ENCODE measurements at places on chromosomes 5 and 9. TPM values are rescaled to one million over a fixed set of nuclear protein-coding genes. Genes with fewer than 3 reads are reported as not detected.

GRCh38 chr9:75106857-75107256 lies 18.5 kb downstream of the OSTF1 start:
- no peak for DNase-seq

C5orf52 gene
- not detected for total RNA-seq

- no peak for DNase-seq
Measured at GRCh38 chr5:112087222-112087621, 330.2 kb upstream of the NREP start.

SPATA31D4 gene
- total RNA-seq, result not detected

DNA sequence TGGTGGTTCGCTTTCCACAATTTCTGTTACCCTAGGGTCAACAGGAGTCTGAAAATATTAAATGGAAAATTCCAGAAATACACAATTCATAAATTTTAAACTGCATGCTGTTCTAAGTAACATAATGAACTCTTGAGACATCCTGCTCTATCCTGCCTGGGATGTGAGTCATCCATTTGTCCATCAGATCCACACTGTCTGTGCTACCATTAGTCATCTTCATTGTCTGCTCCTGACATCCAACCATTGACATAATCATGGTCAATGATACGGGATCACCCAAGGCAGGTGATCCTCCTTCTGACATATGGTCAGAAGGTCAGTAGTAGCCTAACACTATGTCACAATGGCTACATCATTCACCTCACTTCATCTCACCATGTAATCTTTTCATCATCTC lies 276.7 kb upstream of the KIF2A start:
- DNase-seq, result no peak

DNA sequence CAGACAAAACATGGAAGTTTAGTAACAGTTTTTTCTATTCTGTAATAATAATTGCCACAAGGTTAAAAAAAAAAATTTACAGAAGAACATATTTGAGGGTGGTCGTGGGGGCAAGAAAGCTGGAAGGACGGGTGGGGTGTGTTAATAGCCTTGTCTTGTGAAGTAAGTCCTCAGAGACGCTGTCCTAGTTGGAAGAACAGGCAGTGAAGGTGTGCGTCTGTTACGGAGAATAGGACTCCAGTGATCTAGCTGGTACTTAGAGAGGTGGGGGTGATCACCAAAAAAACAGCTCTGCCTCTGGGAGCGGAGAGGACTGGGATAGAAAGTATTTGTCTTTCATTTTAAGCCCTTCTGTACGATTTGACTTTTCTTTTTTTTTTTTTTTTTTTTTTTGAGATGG lies 17.7 kb downstream of the ABL1 start:
- no peak for DNase-seq

DNA sequence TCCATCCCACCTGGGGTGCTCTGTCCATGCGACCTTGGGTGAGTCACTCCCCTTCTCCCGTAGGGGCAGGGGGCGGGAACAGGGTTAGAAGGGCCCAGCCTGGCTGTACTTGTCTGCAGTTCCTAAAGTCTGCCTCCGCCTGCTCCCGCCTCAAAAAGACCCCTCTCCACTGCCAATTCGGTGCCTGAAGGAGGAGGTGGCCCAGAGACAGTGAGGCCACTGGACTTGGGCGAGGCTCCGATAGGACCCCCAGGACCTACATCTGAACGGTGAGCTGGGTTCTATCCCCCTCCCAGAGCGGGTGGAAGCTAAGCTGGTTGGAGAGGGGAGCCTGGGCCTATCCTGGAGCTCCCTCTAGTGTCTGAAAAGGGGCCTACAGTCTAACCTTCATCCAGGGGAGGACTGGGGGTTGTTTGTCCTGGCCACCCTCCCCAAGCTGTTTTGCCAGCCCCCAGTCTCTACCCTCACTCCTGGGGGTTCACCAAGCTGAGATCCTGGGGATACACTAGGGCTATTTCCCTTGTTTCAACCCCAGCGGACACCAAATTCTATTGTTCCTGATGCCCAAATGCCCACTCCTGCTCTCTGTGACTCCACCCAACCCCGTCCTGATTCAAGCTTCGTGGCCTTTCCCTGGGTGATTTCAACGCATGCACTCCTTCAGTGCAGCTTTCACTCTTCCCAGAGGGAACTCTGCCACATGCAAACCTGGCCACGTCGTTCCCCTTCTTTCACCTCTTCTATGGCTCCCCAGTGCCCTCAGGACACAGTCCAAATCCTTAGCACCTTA lies 6.1 kb upstream of the CRB2 start:
- DNase-seq, result no peak

GALNT12 gene
- not detected for total RNA-seq

- no peak for DNase-seq
Measured at GRCh38 chr9:93365427-93366118, 85.9 kb upstream of the FAM120A start.

- no peak for DNase-seq
Measured at GRCh38 chr9:78386773-78387172, 89.8 kb downstream of the PSAT1 start.

DNA sequence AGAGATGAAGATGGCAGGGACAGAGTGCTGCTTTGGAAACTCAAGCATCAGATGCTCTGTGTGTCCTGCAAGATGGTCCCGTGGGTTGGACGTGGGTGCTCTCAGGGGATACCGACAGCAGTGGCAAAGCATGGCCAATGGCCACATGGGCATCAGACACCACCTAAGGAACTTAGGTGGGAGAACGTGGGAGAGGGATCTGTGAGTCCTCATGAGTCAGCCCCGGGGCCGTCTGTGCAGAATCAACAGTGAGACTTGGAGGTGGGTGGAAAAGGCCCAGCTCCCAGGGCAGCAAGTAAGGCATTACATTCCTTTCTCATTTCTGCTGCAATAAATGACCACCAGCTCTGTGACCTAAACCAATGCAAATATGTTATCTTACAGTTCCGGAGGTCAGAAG lies 77.0 kb downstream of the RAD23B start:
- no peak for DNase-seq

DNA sequence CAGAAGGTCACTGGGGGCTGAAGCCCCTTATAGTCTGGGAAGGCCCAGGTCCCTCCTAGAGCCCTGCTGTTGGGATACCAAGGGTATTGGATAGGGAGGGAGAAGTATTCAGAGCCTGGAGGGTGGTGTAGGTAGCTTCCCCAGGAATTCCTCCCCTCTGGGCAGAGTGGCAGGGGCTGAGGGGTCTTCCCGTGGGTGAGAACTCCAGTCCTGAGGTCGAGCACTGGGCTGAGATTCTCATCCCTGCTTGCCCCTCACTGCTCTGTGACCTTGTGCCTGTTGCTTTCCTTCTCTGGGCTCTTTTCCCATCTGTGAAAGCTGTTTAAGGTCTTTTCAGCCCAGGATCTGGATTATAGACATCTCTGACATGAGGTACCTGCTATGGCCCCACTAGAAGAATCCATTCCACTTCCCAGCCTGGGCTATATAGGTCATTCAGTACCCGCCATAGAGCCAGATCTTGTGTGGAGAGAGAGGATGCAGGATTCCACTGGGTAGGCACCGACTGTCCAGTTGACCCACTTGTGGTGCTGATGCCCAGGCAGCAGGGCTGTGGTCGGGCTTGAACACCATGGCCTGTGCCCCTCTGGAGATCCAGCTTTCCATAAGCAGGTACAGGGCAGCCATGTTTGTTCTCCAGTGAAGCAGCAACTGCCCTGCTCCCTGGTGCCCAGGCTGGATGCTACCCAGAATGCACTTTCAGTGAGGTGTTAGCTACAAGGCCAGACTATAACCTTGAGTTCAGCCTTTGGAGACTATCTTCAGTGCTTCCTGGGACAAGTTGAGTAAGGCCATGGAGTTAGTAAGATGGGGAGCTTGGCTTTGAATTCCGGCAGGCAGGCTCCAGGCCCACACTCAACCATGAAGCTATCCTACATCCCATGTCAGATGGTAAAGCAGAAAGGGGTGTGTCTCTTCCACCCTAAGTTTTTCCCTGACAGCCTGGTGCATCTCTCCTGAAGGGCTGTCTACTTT lies 60.1 kb downstream of the AMBP start:
- DNase-seq, result no peak

DNA sequence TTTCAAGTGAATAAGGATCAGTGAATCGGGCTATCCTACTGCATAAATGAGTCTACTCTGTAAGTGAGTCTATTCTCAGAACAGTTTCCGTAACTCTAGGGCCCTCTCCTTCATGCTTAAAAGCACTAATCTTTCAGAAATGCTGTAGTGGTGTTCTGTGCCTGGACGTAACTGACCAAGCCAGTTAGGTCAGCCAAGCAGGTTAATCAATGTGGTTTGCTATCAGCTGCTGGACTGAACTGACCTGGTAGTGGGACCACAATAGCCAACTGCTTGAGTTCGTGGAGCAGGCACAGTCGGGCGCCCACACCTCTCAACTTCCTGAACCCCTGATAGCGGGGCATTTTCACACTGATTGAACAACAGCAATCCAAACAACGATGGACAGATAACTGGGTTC lies 6.8 kb downstream of the SLC1A3 start:
- no peak for DNase-seq

GRCh38 chr9:77575785-77576184 lies 72.3 kb downstream of the GNA14 start:
- no peak for DNase-seq

GRCh38 chr9:120932086-120932823 lies 5.7 kb upstream of the TRAF1 start:
- DNase-seq, result no peak

- no peak for DNase-seq
Measured at GRCh38 chr5:138489683-138490061, 24.4 kb downstream of the EGR1 start.

DNA sequence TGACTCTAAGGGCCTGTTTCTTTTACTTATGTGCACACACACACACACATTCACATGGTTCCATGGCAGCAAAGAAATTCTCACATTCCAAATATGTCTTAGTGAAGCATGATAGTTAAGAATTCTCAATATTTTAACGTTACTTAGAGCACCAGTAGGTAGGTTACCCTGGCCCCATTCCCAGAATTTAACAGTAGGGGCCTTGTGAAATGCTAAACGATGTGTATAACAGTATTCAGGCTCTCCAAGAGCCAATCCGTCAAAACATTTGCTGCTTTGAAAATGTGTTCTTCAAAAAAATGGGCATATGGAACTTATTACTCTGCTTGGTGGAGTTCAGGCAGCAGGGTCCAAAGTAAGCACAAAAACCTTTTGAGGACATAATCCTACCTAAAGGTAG lies 93.7 kb upstream of the DAB2 start:
- peak; percentile 46 for DNase-seq

HDAC3 gene
- 52.6 TPM for total RNA-seq

CTSV gene
- total RNA-seq, result 0.17 TPM

GRCh38 chr9:27368316-27368985 lies 71.5 kb upstream of the EQTN start:
- no peak for DNase-seq

- DNase-seq, result peak; percentile 73
Measured at GRCh38 chr5:91189480-91190313, 193.4 kb downstream of the ARRDC3 start.

PCDHGA12 gene
- 19.4 TPM for total RNA-seq

GPX3 gene
- 0.61 TPM for total RNA-seq

DNA sequence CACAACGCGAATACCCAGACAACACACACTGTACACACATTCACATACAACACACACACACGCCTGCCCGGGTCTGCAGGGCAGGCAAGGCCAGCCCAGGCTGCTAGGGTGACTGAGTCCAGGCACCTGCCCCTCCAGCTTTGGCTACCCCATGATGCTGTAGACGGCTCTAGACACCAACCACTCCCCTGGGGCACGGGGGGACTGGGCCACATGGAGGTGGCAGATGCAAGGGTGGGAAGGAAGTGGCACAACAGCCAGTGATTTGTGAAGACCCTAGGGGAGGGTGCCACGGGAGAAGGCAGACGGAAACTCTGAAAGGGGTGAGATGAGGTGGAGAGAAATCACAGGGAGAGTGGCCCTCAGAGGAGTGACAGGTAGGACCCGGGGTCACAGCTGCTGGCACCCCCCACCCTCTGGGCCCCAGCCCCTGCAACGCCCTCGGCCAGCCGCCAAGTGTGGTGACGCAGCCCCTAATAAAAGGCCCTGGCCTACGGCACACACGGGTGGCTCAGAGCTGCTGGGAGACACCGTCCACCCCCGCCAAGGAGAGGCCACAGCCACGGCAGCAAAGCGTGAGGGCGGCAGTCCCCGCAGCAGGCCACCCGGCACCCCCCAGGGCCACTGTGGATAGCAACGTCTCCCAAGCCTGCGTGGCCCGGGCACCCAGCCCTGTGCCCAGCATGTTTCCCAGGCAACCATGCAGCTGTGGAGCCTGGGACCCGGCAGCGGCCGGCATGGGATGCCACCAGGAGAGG lies 6.6 kb upstream of the CCDC187 start:
- DNase-seq, result no peak

ZNG1C gene
- total RNA-seq, result 3.6 TPM
